ENCODE measurements at places on chromosomes 2 and 18.
A peak's percentile ranks its signal among the peaks of the same experiment; 100 is the strongest.

DNA sequence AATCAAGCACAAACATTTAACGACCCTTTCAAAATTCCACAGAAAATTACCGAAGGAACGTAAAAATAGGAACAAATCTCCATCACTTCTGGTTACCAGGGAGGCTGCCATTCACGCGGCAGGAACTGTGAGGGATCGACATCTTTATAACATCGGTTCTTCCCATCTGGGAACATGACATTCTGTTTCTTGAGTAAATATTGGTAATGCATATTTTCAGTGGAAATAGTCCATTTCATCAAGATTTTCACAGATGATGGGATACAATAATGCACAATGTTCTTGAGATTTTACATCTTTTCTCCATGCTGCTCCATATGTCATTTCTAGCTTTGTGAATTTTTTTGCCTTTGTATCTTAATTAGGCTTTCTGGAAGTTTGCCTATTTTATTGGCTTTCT lies 10.0 kb downstream of the ADD2 start:
- no peak for DNase-seq

DNA sequence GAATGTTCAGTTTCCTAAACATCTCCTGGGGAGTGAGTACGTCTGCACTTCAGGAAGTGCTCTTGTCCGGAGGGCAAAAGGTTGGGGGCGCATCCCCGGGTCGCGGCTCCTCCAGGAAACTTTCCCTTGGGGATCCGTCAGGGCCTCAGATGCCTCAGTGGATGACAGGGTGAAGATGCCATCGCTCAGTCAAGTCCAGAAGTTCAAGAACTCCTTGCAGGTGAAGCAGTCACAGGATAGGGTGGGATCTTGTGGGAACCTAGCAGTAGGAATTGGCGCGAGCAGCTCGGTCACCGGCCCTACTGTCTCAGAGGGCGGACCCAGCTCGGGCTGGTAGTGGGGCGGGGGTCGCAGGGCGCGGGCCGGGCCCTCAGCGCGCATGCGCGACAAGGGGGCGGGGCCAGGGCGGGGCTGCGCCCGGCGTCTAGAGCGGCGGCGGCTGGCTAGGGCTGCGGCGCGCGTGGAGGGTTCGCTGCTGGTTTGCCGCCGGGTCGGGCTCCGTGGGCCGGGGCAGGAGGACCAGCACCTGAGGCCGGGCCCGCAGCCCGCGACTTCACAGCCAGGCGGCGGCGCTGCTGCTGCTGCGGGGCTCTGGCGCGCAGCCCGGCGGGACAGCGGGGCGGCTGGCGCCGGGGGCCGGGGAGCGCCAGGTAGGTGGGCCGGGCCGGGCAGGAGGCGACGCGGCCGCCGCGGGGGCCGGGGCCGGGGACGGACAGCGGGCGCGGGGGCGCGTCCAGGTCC lies at the start of gene INPP4A:
Gene INPP4A (plus strand): TSS at position 423 of the 741 bp plus-strand sequence. CDS start 75,191 bp downstream, outside the sequence.
- peak; percentile 64 for DNase-seq

GRCh38 chr2:101132202-101132601 lies 19.0 kb downstream of the TBC1D8 start:
- DNase-seq, result no peak

DNA sequence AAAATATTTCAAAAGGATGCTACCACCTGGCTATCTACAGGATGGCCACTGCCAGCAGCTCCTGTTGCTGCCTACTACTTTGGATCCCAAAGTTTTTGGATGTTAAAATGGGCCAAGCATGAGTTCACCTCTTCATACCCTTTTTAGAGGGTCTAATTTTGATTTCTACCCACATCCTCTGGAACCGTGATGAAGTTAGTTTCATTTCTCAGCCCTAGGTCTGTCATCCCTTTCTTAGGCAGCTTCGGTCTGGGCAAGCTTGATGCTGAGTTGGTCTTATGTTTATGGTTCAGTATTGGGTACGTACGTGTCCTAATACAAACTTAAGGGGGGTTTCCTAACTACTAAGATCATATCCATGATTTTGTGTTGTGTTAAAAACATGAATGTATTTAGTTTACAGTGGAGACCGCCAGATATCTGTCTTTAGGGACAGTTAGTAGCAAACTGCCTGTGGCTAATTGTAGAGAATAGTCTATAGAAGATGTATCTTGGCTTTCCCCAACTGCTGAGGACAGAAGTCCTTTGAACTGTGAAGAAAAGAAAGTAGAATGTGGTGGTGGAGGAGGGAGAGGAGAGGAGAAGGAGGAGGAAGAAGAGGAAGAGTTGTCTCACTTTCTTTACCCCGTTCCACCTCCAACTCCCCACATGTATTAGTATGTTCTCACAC lies 184.9 kb downstream of the UBE2E3 start:
- DNase-seq, result no peak

- DNase-seq, result no peak
Measured at GRCh38 chr2:236552212-236552542, 17.4 kb upstream of the ACKR3 start.

DNA sequence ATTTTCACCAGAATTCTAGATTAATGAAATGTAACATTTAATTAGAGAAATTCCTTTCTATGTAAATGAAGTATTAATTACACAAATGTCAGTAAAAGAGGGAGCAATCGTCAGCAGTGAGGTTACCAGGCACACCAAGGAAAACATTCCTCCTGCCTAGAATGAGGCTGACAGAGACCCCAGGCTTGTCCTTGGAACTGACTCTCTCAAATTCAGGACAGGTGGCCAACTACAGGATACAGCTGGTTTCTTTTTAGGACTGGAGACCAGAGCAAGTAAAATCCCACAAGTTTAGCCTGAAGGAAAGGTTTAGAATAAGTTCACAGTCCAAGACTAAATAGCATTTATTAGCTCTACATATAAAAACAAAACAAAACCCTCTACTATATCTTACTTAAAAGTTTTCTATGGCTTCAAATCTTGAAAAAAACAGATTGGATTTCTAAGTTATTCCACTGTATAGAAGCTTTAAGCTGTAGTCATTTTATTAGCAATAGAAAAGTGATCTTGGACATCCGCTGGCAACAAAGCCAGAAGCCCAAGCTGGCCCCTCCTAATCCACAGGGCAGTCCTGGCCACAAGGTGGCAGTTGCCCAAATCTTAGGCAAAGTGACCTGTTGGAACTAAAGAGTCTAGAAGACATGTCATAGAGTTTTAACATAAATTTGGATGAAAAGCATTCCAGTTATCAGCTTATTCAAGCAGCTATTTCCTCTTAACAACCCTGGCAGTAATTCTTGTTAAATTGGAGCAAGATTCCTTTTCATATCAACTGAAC lies 81.0 kb downstream of the SP3 start:
- no peak for DNase-seq

GRCh38 chr2:196335221-196335634 lies 163.8 kb upstream of the STK17B start:
- no peak for DNase-seq

GRCh38 chr2:13698847-13699246 lies 933.7 kb upstream of the LRATD1 start:
- no peak for DNase-seq

GRCh38 chr18:63207835-63208234 lies 111.7 kb downstream of the BCL2 start:
- DNase-seq, result peak; percentile 50

DNA sequence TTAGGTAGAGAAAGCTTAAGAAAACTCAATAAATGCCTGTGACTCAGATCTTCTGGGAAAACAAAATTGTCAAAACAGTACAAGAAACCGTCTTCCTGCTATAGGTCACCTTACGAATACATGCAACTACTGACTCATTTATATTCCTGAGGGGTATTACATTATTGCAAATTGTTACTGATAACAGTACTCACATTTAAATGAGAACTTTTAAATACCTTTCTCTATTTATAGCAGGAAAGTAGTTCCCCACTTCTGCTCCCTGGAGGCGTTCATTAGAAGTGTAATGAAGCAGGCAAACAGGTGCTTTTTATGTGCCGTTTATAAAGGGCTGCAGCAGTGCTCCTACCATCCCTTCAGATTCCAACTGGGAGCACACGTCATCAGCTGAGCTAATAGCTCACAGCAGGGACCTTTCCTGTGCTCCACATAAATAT lies 65.1 kb upstream of the RPRM start:
- peak; percentile 13 for DNase-seq

DNA sequence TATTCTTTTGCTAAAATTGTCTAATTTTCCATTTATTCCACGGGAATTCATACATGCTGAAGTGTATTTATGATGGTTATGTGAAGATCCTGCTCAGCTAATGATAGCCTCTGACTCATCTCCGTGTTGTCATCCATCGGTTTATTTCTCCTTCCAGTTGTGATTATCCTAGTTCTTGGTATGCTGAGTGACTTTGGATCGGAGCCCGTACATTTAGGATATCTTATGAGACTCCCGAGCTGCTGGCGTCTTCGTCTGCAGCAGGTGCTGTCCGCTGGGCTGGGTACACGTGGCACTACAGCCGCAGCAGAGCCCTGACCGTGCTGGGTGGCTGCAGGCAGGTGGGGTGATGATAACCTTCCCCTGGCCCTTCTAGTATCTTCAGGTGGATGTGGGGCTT lies 40.1 kb upstream of the GALR1 start:
- no peak for DNase-seq

GRCh38 chr2:10278029-10278762 lies 24.5 kb upstream of the HPCAL1 start:
- no peak for DNase-seq

GRCh38 chr2:157257312-157258252 lies at the start of gene GALNT5:
Gene GALNT5 (plus strand): TSS chr2:157257705. CDS start chr2:157258083, 378 bp downstream.
- no peak for DNase-seq

DNA sequence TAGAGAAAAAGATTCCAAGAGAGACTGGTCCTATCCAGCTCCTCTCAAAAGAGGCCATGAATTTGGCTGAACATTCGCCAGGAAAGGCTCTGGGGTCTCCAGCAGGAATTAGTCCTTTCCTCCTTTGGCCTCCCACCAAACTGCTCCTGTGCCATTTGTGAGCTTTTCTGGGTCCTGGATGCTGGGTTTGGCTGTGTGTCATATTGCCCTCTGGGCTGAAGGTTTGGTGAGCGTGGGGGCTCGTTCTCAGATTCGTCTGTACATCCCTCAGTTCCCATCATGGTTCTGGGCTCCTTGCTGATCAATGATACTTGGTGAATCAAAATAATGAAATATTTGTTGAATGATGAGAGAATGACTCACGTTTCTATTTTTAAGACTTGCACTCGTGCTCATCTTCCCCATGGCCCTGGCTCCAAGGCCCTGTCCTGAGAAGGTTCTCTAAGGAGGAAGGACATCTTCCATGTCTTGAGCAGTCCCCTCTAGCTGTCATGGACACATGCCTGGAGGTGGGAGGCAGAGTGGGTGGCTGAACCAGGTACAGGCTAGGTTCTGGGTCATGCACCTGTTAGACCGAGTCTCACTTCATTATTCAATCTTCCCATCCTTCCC lies 47.8 kb upstream of the RHOB start:
- no peak for DNase-seq

- no peak for DNase-seq
Measured at GRCh38 chr18:69752737-69753380, 194.8 kb downstream of the CD226 start.

DNA sequence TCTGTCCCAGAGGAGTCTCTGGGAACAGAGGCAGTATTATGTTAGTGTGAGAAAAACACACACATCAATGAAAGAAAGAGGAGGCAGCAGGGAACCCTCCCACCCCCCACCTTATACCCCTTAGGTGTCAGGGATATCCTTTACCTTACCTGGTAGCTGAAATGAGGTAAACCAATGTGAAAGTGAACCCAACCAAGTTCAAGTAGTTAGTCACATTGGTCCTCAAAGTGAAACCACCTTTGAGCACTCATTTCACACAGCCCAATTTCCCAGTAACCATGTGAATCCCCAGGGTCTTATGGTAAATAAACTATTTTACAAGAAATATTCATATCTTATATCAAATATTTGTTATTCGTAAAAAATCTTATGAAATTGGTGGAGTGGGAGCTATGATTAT lies 377.8 kb downstream of the LRATD1 start:
- no peak for DNase-seq

DNA sequence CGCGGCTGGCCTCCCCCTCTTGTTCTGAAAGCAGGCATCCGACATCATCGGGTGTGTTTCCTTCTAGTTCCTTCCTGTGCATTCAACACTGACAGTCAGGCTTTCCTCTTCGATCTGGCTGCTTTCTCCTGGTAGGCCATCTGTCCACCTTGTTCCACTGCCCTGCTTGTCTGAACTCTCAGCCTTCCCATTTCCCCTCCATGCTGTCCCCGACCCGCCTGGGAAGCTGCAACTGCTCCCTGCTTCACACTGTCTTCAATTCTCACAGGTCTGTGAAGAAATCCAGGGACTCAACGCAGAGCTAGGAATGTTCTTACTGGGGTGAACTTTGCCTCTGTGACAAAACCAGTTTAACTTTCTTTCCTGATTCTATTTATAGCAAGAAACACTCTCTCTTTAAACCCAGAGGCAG lies 43.0 kb downstream of the KIF3C start:
- no peak for DNase-seq

DNA sequence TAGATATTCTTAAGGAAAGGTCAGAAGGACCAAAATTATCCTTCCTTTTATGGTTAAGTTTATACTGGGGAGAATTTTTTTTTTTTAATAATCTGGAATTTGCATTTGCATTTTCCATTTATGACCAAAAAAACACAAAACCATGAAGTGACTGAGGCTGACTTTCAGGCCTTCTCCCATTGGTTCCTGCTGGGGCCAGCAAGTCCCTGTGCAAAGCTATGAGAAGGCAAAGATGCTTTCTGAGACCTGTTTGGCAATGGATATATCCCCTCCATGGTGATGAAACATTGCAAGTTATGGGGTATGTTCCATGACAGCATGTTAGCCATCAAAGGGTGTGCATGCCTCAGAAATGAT lies 60.8 kb downstream of the KIAA2012 start:
- no peak for DNase-seq

DNA sequence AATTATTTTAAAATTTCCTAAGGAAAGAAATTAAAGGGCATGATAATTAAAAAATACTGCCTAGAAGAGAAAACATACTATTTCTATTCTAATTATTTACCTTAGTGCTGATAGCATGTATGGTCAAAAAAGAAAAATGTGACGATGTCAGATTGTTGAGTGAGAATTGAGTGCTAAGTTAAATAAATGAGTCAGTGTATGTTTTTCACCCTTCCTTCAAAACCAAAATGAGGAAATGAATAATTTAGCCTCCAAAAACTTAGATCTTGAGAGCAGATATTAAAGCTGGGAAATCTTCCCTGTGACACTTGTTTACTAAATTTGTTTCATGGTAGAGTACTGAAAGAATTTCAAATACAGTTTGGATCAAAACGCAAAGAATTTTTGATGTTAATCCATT lies 58.6 kb upstream of the NYAP2 start:
- DNase-seq, result no peak

DNA sequence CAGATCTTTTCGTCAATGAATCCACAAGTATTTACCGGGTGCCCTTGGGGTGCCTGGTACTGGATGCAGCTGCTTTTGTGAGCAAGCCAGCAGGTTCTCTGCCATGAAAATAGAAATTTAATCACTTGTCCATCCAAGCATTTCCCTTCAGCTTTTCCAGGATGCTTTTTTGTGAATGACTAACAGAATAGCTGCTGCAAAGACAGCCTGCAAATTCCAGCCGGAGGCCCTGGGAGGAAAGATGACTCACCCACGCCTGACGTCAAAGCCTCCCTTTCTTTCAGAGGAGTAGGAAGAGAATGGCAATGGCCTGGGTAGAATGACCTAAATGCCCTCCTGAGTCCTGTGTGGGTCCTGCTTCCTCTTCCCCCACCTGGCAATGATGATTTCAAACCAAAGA lies 111.9 kb downstream of the AP1S3 start:
- DNase-seq, result no peak

- DNase-seq, result no peak
Measured at GRCh38 chr2:120559401-120559800, 176.3 kb upstream of the GLI2 start.

GRCh38 chr2:39531220-39531777 lies 94.2 kb upstream of the MAP4K3 start:
- no peak for DNase-seq
